Fibroblast of skin of left quadriceps (primary cell): ENCODE measurements at places on chromosomes 12 and 14.
A peak's percentile ranks its signal among the peaks of the same experiment; 100 is the strongest.

GRCh38 chr12:103848917-103849491 lies 8.0 kb upstream of the NT5DC3 start:
- no peak for DNase-seq

GRCh38 chr12:62919838-62920237 lies 15.1 kb downstream of the PPM1H start:
- no peak for DNase-seq

- no peak for DNase-seq
Measured at GRCh38 chr12:42539696-42540095, 49.9 kb downstream of the PRICKLE1 start.

DNA sequence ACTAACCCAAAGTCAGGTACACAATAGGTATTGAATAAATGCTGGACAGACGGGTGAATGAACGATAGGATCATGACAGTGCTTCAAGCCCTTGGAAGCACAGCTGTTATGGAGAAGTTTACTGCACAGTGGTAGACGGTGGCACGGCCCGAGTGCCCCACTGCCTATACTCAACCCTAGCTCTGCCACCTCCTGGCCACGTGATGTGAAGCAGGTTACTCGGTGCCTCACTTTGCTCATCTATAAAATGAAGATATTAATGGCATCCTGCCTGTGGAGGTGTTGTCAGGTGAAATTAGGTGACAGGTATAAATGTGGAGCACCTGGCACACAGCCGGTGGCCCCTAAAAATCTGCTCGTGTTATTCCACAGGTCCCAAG lies 5.8 kb downstream of the ASB2 start:
- no peak for DNase-seq

DNA sequence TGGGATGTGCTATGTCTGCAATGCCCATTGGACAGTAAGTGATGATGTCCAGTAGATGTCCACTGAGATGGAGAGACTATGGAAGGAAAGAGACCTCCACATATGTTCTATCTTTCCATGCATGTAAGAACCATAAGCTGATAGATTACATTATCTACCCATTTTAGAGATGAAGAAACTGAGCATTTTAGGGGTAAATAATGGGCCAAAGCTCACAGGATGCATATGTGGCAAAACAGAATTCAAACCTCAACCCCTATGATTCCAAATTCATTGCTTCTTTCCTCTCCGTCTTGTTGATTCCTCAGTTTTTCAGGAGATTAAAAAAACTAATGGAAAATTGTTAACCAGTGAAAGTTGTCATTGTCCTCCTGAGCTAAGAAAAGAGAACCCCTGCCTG lies 200.7 kb upstream of the PWP1 start:
- no peak for DNase-seq

DNA sequence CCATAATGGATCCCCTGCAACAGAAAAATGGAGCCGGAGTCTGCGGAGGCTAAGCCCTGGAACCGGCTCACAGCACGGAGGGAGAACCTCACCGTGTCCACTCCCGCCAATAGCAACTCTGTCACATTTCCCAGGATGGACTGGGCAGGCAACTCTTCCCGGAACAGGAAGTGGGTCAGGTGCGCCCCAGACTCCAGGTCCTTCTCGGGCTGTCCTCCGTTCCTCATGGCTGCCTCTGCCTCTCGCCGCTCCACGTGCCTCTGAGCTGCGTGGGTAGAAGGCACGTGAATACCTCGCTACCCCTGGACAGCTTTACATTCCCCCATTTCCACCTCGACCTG lies 2.2 kb downstream of the CYP27B1 start:
- DNase-seq, result no peak

DNA sequence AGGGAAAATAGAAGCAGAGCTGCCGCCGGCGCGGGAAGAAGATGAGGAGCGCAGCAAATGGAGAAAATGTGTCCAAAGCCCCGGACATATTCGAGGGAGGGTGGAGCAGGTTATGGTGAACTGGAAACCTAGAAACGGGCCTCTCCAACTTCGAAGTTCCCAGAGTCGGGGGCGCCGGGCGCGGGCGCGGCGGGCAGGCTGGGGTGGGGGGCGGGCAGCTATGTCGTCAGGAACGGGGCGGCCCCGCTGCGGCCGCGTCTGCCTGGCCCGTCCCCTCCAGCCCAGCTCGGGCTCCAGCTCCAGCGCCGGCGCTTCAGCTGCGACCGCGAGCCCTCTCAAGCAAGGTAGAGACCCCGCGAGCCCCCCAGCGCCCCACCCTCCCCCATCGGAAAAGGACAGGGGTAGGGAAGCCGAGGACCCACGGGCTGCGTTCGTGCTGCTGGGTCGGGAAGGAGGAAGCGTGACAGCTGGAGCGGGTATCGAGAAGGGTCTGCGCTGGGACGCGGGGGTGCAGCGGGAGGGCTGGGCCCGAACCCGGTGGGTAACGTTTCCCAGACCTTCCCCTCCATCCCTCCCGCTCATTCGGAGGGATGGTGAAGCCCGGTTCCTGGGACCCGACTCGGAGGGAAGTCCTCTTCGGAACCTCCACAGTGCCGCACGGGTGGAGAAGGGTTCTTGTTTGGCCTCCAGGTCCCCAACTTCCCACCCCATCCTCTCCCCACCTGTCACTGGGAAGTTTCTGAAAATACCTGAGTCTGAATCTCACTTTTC lies 1.0 kb downstream of the DGKA start:
- DNase-seq, result no peak

GRCh38 chr12:3705354-3705675 lies 47.6 kb downstream of the CRACR2A start:
- DNase-seq, result no peak

DNA sequence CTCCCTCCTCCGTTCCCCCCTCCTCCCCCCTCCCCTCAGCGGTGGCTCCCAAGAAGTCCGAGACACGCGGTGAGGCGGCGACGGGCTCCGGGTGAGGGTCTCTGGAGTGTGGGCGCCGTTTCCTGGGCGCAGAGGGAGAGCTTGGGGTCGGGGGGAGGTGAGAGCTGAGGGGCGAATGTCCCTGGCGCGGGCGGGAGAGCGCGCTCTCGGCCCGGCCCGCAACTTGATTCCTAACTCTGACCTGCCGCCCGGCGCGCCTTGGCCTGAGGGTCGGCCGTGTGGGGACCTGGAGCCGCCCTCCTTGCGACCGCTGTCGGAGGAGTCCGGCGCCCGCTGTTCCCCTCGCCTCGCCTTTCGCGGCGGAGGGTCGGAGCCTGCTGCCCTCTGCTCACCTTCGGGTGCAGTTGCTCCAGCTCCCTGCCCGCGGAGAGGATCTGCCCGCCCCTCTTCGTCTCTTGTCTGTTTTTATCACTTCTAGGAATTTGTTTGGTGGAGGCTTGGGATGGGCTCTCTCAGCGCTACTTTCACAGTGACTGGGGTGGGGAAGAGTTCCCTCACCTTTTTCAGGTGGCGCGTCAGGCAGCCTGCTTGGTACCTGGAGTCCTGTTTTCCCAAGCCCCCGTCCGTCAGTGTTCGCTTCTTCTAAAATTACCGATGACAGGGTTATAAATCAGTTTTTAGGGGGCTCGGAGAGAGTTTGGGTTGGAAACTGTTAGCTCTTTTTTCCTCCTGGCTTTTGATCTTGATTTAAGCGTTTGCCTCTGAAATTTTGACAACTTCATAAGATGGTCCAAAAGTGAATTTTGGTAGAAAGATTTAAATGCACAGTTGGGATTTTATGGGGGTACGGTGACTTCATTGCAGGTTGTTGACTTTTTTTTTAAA lies 495 bp downstream of the ADIPOR2 start:
- no peak for DNase-seq

- peak; percentile 97 for DNase-seq
Measured at GRCh38 chr12:110109037-110109836, 14.9 kb upstream of the IFT81 start.

DNA sequence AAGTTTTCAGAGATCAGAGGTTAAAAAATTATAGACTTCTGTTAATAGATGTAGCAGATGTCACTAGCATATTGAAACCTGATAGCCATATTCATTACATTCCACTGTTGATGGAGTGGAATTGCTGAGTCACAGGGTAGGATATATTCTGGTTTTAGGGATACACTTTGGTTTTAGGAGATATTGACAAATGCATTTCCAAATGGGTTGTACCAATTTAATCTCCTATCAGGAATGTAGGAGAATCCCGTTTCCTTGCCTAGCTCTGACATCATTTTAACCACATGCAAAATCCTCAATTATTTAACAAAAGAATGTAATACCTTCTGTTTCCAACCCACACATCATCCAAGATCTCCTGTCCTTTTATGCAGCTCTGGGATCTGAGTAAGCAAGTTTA lies 30.7 kb upstream of the ESR2 start:
- peak; percentile 56 for DNase-seq

GRCh38 chr12:66131067-66131688 lies 628 bp upstream of the LLPH start:
- DNase-seq, result no peak

DNA sequence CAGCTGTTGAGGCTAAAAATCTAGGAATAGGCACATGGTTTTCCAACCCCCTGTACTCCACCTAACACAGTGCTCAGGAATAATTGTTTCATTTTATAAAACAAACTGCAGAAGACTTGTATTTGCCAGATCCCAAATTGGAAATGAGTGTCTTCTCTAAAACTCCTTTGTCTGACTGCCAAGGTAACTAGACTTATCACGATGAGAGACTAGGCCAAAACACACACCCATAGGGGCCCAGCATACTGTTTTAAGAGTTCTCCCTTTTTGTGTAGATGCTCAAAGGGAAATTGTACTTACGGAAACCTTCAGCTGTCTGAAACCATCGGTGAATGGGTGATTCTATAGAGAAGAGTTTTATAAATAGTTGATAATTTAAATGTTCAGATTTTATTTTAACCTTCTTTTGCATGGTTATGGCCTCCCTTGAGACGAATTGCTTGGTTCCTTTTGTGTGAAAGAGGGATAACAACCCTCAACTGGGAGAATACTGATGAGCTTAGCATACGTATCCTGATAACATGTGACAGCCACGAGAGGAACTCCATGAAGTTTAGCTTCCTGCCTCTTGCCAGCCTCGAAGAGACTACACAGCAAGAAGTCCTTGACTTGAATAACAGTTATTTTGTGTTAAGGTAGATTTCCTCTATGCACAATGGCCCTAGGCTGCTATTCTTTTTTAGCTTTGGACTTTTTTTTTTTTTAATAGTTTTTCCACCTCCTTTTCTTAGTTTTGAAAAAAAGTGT lies 103.3 kb downstream of the PELI2 start:
- DNase-seq, result no peak

DNA sequence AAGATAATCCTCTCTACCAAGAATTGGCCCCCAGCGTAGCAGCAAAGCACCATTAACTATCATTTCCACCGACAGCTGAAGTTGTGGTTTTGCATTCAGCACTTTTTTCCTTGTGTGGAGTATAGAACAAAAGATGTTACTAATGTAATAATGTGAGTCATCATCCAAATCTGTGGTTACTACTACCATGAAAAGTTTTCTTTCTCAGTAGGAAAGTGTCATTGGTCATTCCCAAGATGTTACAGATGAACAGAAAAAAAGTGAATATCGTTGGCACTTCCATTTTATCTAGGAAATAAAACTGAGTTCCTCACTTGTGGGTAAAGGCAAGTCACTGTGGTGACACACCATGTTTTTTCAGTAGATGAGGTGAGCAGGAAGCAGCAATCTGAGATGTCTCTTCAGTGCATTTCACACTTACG lies 30.3 kb upstream of the IFNG start:
- peak; percentile 39 for DNase-seq
